ENCODE measurements at places on chromosomes 12 and 14.

DNA sequence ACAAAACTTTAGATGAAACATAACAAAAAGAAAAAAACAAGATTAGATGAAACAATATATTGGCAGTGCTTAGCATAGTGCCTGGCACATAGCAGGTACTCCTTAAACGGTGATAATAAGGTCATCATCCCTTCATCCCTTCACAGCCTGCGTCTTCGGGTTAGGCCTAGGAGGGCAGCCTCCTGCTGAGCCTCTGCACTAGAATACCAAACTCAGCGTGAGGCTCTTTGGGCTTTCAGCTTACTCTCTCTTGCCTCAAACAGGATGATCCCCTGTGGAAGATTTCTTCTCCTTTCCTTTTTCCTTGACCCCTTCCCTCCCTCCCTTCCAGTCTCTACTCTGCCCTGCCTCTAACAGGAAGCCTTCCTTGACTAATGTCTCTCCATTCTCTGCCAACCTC lies 14.4 kb upstream of the FIGNL2 start:
- no peak for DNase-seq

DNA sequence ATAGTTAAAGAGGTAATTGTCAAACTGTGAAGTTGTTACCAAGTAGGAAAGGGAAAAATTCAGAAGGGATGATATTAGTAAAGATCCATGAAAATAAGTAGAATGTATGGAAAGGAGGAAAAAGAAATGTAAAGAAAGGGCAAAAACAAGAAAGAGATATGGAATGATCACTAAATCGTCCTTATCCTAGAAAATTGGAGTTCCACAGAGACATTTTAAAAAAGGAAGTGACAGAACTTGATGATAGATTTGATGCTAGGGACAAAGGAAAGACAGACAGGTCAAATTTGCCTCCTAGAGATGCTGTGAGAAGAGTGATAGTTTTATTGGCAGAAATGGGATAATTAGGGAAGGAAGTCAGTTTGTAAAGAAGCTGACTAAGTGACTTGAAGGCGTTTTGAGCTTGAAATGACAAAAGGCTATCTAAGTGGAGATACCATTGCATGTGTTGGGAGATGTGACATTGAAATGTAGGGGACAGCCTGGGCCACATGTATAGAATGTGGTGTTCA lies 20.6 kb downstream of the TTC8 start:
- DNase-seq, result no peak

GRCh38 chr12:128853600-128854197 lies 421 bp downstream of the GLT1D1 start:
- no peak for DNase-seq

DNA sequence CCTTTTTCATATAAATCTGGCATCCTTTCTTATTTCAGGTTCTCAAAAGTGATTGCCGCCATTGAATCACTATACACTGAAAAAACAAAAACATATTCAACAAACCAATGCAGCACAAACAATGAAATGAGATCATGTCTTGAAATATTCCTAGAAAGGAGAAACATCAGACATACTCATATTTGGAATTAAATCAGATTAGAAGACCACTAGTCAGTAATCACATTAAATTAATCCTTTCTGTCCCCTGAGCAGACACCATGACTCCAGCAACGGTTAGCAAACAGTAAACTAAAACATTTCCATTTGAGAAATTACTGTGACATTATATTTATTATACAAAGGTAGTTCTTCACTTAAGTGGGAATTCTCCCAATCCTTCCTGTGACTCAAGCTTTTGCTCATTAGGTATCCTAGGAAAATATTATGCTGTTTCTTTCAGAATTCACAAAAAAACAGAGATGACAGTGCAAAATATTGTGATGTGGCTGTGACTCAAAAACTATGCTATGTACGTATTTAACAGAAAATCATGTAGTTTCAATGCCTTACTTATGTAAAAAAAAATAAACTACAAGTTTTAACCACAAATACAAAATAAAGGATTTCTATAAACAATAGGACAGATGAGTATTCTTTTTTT lies 29.7 kb downstream of the CPNE8 start:
- no peak for DNase-seq

- DNase-seq, result no peak
Observed at GRCh38 chr14:52079239-52079959, 10.5 kb upstream of the NID2 start.

GRCh38 chr12:125966641-125967040 lies 901.4 kb downstream of the AACS start:
- DNase-seq, result no peak

DNA sequence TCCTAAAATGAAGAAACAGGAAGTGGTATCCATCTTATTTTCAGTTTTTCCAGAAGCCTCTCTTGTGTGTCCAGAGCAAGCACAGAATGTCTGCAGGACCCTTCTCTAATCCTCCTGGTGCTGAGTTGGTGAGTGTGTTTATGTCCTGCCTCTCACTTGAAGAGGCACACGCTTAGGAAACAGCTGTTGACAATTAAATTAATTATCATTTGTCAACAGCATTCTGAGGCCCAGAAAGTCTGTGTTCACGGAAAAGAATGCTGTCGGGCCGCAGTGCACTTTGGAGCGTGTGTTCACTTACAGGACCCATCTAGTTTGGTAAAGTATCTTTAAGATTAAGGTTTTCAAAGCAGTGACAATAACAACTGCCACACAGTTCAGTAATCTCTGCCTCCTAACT lies 70.5 kb downstream of the LMNTD1 start:
- no peak for DNase-seq

- DNase-seq, result no peak
Observed at GRCh38 chr14:68139431-68140075, 320.0 kb downstream of the RAD51B start.

GRCh38 chr14:93932642-93933041 lies 5.5 kb downstream of the FAM181A start:
- no peak for DNase-seq

GRCh38 chr12:75684678-75685616 lies 173.5 kb upstream of the KRR1 start:
- no peak for DNase-seq

DNA sequence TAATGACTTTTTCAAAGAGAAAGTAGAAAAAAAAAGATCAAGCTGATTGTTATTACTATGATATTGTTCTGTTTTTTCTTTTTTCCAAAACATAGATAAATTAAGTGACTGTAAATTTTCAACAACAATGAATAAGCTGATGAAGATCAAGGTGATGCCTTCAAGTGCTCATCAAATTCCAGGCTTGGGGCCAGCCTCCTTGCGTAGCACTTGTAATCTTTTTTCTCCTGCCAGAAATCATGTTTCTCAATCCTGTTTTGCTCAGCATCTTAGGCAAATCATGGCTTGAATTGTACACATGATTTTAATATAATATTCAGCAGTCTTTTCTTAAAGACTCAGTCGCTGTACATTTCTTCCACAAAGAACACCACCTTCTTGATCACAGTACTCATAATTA lies 333.2 kb downstream of the NPAS3 start:
- no peak for DNase-seq
